Vein endothelial cell (primary cell): ENCODE measurements at places on chromosomes 1 and 21. TPM values are rescaled to one million over a fixed set of nuclear protein-coding genes. Genes with fewer than 3 reads are reported as not detected.

Gene EPHA2
- 158 and 218 TPM in 2 replicates for total RNA-seq

Gene SLC9C2
- not detected in 2 replicates for total RNA-seq

Gene CALML6
- under 0.01 and 0.19 TPM in 2 replicates for total RNA-seq

Gene LIPI
- not detected in 2 replicates for total RNA-seq

Gene LCE2A
- total RNA-seq = not detected in 2 replicates

Gene RGS4
- 371 and 374 TPM in 2 replicates for total RNA-seq

Gene B3GALT2
- 0.33 and 0.67 TPM in 2 replicates for total RNA-seq

Gene SMPDL3B
- total RNA-seq = 0.10 and 0.33 TPM in 2 replicates

Gene CITED4
- total RNA-seq = 3.2 and 10.5 TPM in 2 replicates

Gene EPS8L3
- under 0.01 TPM in 1 of 2 replicates, not detected in the other for total RNA-seq

Gene LCE1E
- not detected in 2 replicates for total RNA-seq

Gene SELP
- 14.8 and 65.7 TPM in 2 replicates for total RNA-seq

Gene KIF21B
- 4.6 and 5.2 TPM in 2 replicates for total RNA-seq
